CD4-positive, alpha-beta T cell treated with Interleukin-2 at 100 ng/mL for 4 hours (primary cell): ENCODE measurements at places on chromosomes 7 and 10.

DNA sequence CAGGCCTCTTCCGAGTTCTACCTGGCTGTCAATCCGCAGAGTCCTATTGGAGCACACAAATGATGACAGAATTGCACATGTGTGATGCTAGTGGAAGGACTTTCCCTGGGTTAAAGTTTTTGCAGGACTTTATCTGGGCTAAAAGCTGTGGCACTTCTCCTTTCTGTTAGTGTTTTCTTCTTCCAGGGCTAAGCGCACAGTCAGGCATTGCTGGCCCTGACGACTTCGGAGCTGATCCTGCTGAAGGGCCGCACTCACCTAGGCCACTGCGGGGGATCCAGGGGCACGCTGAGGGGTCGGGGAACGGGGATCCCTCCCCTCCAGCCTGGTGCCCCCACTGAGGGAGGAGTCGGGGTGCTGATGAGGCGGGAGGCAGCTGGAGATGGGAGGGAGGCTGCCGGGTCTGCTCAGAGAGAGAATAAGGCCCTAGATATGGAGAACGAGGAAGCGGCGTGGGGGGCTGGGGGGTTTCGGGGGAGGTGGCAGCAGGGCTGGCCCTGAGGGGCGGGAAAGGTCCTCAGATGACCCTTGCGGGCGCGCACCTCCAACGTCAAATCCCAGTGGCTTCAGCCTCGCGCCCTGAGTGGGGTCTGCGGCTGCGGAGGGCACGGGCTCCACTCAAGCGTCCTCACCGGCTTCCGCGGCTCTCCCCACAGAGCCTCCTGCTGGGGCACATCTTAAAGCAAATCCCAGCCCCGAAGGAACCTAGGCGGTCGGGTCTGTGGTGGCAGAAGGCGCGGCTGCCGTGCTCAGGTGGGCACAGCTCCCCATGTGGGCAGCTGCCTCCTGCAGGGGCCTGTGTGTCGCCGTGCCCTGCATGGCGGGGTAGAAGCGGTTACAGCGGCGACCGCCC, 30.9 kb downstream of the AGR3 start:
- DNase-seq: no peak

- no peak for DNase-seq
These were observed 228.1 kb upstream of the STEAP1 start for GRCh38 chr7:89926194-89926593.

GRCh38 chr10:77919713-77920108, 6.8 kb downstream of the DLG5 start:
- DNase-seq: no peak

DNA sequence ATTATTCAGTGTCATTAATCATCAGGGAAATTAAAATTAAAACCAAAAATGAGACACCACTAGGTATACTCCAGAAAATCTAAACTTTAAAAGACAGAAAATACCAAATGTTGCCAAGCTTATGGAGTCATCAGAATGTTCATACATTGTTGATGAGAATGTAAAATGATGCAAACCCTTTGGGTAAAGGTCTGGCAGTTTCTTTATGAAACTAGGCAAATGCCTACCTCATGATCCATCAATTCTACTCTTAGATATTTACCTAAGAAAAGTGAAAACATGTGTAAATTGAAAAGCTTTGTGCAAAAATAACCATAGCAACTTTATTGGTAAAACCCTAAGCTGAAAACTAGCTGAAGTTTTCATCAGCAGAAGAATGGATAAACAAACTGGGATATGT, 329.5 kb upstream of the MEOX2 start:
- no peak for DNase-seq

DNA sequence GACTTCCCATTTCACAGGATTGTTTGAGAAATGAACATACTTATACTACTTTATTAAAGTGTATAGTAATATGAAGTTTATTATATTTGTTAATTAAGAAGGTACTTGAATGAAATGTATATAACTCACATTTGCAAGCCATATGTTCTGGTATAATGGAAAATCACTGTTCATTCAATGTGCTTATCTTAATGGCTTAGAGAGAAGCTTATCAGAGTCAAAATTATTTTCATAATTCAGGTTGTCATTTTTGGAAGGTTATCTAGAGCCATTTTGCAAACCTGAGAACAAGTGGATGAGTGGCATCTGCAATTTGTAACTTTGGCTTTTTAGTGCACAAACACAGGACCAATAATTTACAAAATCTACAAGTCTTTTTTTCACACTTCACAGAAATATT, 621.0 kb downstream of the ARL4A start:
- no peak for DNase-seq

- no peak for DNase-seq
These were observed 19.6 kb upstream of the PRKAR2B start for GRCh38 chr7:107024906-107025305.

- DNase-seq: no peak
These were observed 103.7 kb downstream of the KCNMA1 start for GRCh38 chr10:77533887-77534278.

DNA sequence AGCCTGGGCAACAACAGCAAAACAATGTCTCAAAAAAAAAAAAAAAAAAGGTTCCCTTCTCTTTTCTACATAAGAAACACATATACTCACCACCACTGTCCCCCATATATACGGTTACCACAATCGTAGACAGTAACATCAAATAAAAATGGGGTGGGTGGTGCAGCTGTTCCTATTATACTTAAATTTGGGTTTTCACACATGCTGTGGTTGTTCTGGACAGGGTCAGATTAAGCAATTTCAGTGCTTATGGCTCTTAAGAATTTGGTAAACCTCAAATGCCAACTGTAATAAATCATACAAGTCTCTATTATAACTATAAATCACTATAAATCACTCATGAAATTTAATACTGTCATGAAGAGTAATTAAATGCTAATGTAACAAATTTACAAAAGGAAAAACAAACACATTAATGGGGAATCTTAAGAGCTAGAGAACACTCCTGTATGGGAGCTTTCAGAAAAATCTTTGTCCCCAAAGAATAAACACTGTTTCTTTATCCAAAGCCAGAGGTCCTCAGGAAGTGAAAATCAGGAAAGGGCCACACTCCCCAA, 143.6 kb downstream of the GLI3 start:
- DNase-seq: no peak
